ENCODE measurements at places on chromosomes 1 and 21.

- no peak for DNase-seq
Observed at GRCh38 chr1:163813251-163813650, 491.5 kb downstream of the NUF2 start.

GRCh38 chr1:67489643-67490042 lies 59.4 kb upstream of the SERBP1 start:
- no peak for DNase-seq

- DNase-seq, result no peak
Observed at GRCh38 chr1:183330335-183330734, 87.8 kb downstream of the NMNAT2 start.

GRCh38 chr1:58903514-58904298 lies 119.9 kb upstream of the JUN start:
- peak; percentile 65 for DNase-seq

GRCh38 chr1:6287029-6287428 lies 26.1 kb upstream of the GPR153 start:
- no peak for DNase-seq

GRCh38 chr1:94063379-94063778 lies 57.6 kb downstream of the ABCA4 start:
- no peak for DNase-seq

DNA sequence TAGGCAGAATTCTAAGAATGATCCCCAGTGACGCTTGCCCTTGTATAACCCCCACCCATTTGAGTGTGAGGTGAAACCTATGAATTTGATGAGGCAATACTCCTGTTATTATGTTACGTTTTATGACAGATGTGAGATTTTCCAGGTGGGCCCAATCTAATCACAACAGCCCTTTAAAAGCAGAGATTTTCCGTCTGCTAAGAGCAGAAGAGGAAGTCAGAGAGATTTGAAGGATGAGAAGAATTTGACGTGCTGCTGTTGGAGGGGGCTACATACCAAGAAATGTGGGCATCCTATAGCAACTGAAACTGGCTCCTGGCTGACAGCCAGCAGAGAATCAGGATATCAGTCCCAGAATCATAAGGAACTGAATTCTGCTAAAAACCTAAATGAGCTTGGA lies 2.4 kb upstream of the SLC19A2 start:
- no peak for DNase-seq

- no peak for DNase-seq
Observed at GRCh38 chr1:11147197-11147770, 41.9 kb upstream of the ANGPTL7 start.

DNA sequence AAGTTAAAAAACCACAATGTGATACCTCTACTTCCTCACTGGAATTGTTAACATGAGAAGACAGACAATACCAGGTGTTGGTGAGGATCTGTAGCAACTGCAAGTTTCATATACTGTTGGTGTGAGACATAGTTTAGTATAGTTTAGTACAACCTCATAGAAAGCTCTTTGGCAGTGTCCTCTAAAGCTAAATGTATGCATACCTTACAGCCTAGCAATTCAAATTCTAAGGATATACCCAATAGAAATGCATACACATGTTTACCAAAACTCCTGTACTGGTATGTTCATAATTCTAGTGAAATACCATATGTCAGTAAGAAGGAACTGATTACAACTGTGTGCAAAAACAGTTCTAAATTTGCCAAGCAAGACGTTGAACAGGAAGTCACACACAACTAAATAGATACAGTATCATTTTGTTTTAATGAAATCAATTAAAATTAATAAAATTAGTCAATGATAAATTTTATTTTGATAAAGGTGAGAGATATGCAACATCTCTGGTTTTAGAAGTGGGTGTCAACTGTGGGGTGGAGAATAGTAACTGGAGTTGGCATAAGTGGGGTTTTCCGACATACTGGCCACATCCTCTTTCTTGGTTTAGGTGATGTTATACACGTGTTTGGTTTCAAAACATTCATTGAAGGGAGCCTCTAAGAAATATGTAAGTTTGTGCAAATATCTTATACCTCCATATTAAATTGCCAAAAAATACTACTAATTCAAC lies 450.7 kb downstream of the PTPRC start:
- DNase-seq, result no peak

- no peak for DNase-seq
Observed at GRCh38 chr1:159197561-159198557, 6.8 kb upstream of the ACKR1 start.

GRCh38 chr1:233444484-233444883 lies 117.0 kb downstream of the MAP3K21 start:
- DNase-seq, result no peak

- no peak for DNase-seq
Observed at GRCh38 chr1:231045286-231045685, 5.2 kb upstream of the FAM89A start.

GRCh38 chr1:18575620-18576019 lies 55.0 kb upstream of the PAX7 start:
- no peak for DNase-seq

- no peak for DNase-seq
Observed at GRCh38 chr1:18211764-18212163, 104.2 kb downstream of the IGSF21 start.

GRCh38 chr1:168924976-168925375 lies 181.5 kb upstream of the ATP1B1 start:
- DNase-seq, result no peak

DNA sequence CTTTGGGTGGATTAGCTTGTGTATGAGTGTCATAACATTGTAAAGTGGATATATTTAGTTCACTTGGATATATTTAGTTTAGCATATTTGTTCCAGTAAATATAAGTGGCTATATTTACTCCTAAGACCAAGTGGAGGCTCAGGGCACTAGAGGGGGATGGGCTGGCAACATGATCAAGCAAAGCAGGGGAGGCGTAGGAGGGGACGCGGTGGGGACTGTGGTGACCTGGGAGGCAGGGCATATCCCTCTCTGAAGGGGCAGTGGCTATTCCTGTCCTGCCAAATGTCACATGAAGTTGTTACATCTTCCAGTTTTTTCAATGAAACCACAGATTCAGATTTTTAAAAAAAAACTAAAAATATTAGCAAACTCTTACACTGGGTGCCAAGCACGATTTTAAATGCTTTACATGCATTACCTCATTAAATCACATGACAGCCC lies 51.9 kb upstream of the EDN2 start:
- DNase-seq, result no peak

DNA sequence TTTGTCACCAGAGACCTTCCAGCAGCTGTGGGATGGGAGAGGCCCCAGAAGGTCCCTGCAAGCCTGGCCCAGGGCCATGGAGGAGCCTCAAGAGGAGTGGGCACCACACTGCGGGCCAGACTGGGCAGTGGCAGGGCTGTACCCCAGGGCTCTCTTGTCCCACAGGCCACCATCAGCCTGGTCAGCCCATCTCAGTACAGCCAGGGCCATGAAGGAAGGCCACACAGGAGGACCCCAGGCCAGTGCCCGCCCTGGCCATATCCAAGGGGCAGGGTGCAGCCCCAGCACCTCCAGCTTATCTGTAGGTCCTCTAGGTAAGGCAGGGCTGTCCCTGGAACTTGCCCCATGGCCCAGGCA lies 3.1 kb upstream of the GNB1 start:
- no peak for DNase-seq

DNA sequence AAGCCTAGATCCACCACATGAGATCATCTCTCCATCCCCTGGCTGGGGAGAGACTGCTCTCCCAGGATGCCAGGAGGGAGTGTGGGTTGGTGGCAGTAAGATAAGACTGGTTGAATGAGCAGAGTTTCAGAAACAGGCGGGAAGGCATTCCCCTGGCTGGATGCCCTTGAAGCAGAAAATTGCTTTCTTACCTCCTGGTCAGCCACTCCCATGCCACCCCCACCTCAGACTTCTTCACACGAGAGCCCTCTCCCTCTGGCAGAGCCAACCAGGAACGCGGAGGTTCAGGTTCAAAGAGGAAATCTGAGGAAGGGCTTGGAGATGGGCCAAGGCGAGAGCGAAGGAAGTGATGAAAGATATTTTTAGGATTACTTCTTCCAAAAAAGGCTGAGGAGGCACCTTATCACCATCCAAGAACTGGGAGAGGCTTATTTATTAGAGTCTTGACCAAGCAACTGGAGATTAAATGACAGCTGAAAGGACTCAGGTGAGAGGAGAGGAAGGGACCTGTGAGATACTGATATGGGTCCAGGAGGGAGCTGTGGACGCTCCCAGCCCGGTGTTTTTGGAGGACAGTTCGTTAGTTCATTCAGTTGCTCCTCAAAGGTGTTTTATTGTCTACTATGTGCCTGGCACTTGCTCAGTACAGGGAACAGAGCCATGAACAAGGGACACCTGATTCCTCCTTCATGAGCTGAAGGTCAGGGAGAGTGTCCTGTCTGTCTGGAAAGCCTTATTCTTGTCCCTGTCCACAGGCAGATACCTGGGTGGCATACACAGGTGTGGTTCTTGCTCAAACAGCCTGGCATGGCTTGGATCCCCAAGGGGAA lies 18.9 kb upstream of the SLC26A9 start:
- DNase-seq, result no peak

DNA sequence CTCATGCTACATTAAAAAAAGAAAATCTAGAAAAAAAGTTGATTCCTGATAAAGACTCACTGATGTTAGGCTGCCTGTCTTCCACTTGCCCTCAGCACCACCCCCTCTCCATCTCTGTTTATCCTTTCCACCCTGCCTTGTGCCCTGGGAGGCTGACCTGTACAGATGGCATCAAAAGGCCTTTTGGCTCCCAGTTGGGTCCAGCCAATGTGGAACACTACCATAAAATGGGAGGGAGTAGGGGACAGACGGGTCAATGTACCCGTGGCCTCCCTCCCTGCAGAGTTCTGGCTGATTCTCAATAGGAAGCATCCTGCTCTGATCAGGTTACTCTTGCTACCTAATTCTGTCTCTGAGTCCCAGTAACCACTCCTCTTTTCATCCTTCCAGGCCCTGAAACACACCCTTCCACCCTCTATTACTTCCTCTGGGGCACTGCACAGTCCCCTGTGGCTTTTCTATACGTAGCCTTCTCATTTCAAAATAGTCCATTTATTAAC lies 300.0 kb downstream of the HHIPL2 start:
- no peak for DNase-seq

GRCh38 chr1:245079021-245079609 lies 75.7 kb upstream of the KIF26B start:
- DNase-seq, result no peak

DNA sequence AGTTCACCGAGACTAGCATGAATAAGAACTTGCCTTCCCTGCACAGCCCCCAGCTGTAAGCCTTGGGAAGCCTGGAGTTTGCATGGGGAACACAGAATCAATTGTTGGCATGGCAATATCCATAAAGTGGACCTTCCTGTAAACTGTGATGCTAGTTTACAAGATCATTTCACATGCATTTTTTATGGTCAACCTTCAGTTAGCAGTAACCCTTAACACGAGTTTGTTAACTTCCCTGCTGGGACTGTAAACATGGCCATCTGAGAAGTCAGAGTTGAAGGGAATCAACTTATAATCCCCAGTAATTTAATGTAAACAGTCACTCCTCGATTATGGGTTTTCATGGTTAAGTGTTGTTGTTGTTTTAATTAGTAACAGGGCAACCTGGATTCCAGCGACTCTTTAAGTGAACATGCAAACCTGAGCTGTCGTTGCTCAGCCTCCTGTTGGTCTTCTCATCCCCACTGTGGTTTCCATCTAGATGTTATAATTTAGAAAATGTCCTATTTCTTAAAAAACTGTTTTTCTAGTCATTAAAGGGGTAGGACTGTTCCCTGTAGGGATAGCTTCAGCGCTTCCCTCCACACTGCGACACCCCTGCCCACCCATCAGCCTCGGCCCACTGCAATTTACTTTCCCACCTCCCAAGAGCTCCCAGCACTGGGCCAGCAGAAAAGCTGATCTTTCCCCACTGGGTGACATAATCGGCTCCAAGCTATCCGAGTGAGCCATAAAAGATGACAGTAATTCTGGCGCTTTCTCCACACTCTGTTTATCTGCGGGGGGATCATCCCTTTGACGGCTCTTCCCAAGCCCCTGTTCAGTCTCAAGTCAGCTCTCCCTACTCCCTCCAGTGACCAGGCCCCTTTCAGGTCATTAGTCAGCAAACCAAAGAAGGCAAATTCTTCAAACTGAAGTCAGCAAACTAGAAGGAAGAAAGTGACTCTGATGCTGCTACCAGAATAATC lies 107.6 kb upstream of the IPO9 start:
- no peak for DNase-seq

DNA sequence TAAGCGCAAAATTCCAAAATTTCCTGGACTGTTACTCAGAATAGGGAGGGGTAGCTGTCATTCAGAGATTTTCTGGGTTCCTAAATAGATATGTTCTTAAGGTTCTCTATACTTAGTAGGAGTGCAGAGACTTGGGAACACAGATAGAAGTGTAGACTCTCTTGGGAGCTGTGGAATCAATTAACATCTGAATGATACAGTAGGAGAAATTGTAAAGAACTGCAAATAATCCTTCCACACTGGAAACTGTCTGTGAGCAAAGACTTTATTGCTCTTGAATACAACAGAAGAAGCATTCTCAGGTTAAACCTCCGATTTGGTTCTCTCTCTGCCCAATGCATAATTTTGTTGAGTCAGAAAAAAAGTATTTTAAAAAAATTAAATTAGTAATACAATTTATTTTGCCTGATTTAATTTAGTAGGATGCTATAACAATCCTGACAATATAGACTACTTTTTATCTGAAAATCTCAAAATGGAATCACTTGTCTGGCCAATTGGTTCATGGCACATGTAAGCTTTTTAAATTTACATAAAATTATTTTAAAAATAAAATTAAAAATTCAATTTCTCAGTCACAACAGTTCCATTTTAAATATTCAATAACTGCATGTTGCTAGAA lies 1754.3 kb downstream of the PLA2G4A start:
- DNase-seq, result no peak

DNA sequence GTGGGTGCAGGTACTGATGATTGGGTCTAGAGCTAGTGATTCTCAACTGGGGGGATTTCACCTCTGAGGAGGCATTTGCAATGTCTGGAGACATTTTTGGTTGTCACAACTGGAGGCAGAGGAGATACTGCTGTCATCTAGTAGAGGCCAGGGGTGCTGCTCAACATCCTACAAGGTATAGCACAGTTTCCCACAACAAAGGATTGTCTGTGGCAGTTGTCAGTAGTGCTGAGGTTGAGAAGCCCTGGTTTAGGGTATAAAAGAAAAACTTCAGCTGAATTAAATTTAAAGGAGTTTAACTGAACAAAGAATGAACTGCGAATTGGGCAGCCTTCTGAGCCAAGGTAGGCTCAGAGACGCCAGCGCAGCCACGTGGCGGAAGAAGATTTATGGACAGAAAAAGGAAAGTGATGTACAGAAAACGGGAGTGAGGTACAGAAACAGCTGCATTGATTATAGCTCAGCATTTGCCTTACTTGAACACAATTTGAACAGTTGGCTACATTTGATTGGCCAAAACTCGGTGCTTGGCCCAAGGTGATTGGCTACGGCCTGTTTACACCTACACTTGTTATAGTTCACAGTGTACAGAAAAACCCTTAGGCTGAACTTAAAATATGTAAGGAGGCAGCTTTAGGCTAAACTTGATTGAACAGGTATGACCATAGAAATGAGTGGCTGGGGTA lies 40.4 kb downstream of the MPZL1 start:
- no peak for DNase-seq

Data from activated T-helper 1 cell treated with anti-CD3 and anti-CD28 coated beads, Interleukin-2, amount 50 U/mL, for 16 hours (primary cell).